Stimulated activated CD4-positive, alpha-beta T cell treated with anti-CD3 and anti-CD28 coated beads, Interleukin-12 subunit alpha, Interleukin-12 subunit beta, amount 100 ng/mL, for 48 hours (primary cell): ENCODE measurements at places on chromosomes 5 and 9.

DNA sequence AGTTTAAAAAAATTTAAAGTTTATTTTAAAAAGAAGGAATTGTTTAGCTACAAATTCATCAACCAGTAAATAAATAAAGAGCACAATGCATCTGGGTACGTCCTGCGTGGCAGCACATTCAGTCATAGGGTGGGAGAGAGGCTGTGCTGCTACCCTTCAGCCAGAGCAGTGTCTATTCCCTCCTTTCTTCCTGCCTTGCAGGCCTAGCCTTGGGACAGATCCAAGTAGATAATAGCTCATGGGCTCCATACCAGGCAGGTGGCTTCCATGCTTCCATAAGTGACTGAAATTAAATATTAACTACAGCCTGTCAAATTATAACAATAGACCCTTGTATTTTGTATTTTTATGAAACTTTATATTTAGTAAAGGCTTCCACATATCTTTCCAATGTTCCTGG lies 408.3 kb upstream of the RGMB start:
- DNase-seq, result no peak

DNA sequence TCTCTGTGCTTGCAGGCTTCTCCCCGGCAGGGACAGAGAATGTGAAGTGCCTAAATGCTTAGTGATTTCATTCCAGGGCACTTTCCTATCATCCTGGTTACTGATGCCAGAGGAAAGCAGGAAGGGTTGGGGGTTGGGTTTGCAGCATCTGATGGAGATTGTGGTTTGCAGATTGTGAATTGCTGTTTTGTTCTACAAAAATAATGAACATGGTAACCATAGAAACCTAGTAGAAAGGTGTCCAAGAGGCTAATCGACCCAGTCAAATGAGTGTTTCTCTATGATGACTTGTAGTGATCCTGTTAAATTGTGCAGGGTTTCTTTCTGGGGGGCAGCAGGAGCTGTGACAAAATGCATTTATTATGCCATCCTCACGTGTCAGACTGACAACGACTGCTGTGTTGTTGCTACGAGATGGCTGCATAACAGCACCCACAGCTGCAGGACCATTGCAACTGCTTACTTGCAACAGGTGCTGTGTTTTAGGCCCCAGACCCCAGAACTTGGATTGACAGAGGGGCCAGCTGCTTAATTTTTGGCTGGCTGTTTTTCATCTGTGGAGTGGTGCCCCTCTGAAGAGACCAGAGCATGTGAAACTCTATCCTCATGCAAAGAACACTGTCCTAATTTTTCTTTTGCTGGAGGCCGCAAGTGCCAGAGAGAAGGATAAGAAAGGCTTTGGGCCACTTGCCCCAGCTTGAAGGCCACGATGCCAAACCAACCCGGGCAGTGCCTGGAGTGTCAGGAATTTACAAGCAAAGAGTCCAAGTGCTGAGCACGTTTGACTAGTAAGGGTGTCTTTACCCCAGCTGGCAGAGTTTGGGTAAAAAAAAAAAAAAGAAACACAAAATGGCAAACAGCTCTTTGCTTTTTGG lies 397.8 kb downstream of the GADD45G start:
- no peak for DNase-seq

DNA sequence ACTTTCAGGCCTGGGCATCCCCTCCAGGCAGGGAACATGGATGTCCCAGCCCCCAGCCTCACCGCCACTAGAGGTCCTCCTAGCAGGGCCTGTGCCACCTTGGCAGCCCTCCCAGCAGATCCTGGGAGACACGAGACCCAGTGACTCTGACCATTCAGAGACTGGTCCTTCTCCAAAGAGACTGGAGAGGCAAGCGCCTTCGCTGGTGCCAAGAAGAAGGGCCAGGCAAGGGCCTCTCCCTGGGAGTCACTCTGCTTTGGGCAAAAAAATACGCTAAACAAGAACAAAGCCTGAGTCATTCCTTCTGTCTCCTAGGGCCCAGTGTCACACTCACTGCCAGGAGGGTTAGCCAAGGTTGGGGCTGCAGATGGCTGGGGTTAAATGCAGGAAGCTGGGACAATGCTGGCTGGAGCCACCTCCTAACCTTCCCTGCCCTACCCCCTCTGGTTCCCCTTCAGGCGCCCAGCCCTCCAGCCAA lies 35.3 kb upstream of the SMIM23 start:
- no peak for DNase-seq

- DNase-seq, result no peak
These were observed 13.0 kb downstream of the TLE1 start for GRCh38 chr9:81676395-81676794.

DNA sequence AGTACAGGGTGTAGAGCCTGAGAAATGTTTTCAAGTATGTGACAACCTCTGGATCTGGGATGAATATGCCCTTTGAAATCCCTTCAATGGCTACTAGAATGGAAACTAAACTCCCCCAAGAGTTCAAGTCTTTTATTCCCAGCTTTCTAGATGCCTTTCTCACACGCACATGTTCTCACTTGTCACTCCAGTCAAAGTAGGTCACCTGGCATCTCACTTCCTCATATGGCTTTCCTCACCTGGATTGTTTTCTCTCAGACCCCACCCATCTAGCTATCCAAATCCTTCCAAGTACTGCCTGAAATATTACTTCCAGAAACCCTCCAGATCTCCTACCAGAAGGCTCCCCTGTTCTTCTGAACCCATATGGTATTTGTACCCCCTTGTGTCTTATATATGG lies 615.4 kb upstream of the KLF4 start:
- DNase-seq, result no peak

- no peak for DNase-seq
These were observed 542.6 kb downstream of the CSNK1G3 start for GRCh38 chr5:124054564-124054963.

DNA sequence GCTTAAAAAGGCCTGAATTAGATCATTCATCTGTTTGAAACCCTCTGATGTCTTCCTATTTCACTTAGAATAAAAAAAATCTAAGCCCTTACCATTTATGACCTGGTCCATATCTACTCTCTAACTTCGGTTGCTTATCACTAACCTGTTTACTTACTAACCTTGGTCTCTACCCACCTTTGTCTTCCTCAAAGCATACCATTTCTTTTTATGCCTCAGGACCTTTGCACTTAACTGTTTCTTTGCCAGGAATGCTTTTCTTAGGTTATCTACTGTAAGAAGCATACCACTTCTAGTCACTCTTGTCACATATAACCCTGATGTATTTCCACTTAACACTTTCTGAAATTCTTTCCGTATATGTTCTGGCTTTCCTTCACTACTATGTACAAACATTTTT lies 67.0 kb downstream of the UHRF2 start:
- DNase-seq, result no peak

DNA sequence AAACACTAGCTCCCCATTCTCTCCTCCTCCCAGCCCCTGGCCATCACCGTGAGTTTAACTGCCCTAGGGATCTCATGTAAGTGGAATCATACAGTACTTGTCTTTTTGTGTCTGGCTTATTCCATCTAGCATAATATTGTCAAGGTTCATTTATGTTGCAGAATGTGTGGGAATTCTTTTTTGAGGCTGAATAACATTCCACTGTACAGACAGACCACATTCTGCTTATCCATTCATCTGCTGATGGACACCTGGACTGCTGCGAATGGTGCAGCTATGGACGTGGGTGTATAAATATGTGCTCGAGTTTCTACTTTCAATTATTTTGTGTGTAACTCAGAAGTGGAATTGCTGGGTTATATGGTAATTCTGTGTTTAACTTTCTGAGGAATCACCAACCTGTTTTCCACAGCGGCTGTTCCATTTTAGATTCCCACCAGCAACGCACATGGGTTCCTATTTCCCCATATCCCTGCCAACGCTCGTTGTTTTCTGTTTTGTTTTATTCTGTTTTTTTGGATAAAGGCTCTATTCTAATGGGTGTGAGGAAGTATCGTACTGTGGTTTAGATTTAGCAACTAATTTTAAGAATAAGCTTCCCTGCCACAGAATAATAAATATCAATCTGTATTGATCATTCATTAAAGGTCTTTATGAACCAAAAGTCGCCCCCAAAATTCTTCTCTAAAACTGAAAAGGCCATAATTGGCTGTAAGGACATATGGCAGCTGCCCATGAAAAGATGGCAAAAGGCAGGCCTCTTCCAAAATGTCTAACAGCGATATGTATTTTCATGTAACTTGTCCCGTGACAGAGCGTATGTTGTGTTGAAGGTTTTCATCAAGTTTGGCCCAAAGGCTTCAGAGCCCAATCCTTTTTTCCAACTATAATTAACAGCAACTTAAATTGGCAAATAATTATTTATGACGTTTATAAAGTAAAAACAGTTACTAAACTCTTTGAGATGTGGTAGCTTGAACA lies 70.3 kb downstream of the DAP start:
- no peak for DNase-seq

- no peak for DNase-seq
These were observed 86.6 kb downstream of the C5orf15 start for GRCh38 chr5:133881576-133882388.
